Mesendoderm (in vitro differentiated cells): ENCODE measurements at places on chromosomes 1 and 21.

DNA sequence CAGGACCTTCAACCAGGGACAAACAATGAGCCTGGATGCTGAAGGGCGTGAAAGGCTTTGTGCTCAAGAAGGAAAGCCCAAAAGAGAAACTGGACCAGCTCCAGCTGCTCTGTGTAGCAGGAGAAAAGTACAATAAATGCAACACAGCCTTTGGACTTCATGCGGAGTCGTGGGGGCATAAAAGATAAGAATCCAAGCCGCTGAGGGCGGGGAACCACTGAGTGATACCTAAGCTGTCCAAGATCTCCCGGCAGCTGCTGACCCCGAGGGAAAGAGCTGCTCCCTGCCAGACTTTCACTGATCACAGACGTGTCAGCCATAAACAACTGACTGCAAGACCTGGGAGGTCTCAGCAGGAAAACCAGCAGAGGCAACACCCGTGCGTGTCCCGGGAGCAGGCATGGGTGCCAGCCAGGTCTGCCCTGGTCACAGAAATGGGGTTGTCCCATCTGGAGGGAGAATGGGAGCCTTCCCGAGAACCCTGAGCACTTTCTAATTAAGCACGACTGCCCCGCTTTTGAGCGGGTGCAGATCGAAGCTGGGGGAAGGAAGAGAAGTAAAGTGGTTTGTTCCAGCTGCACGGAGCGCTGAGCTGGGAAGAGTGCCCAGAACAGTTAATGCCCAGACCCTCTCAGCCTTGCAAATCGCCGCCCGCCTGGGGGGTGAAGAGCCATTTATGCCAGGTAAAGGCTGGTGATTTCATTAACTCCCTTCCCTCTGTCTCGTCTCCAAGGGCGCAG is 68.3 kb upstream of the TARDBP start:
- no peak for DNase-seq

- no peak for DNase-seq
These were observed 114.8 kb upstream of the DPYD start for GRCh38 chr1:98035602-98036002.

DNA sequence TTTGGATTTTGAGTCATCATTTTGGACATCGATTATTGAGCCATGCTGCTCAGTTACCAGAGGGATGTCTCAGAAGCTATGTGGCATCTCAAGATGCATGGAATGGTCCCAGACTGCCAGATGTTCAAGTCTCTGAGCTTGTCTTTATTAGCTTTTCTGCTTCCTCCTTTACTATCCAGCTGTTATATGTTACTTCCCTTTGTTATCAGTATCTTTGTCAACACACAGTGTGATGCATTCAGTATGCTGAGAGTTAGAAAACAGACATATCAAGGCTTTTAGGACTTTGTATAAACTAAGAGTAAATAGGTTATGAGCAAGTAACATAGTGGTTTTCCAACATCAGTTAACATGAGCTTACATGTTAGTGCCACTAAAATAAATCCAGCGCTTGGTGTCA is 474.5 kb downstream of the DSCAM start:
- no peak for DNase-seq

- DNase-seq, result peak; percentile 69
These were observed 36.7 kb downstream of the MEF2D start for GRCh38 chr1:156463874-156464273.

DNA sequence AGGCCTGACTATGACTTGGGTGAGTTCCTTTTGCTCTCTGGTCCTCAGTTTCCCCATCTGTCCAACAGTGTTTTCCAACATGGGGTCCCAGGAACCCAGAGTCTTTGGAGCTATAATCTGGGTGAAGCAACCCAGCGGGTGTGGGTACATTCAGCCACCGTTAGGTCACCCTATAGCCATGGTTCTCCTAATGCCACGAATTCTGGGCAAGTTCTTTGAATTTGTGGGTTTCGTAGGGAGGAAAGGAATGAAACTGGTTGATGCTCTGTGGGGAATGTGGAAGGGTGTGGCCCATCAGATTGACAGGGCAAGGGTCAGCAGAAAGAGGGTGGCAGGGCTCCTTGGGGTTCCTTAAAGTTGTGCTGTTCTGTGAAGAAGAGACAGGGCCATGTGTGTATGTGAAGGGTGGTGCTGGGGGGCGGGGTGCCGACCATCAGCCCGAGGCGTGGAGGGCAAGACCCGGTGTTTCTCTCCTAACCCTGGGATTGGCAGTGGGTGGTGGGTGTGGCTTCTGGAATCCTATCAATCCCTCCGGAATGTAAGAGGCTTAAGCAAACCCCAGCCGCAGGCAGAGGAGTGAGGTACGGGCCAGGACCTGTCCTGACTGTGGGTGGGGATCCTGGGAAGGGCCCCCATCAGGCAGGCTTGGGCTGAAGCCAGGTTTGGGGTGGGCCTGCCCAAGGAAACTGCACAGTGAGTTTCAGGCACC is 35.5 kb upstream of the ZNF362 start:
- peak; percentile 73 for DNase-seq

GRCh38 chr1:44025816-44026215 is 5.4 kb downstream of the SLC6A9 start:
- DNase-seq, result no peak
